ENCODE measurements at places on chromosomes 5 and 9. TPM values are rescaled to one million over a fixed set of nuclear protein-coding genes. Genes with fewer than 3 reads are reported as not detected.

GRCh38 chr9:126450668-126451205 is 124.1 kb downstream of the MVB12B start:
- no peak for DNase-seq

GRCh38 chr5:44862808-44863207 is 54.1 kb downstream of the MRPS30 start:
- DNase-seq, result no peak

DNA sequence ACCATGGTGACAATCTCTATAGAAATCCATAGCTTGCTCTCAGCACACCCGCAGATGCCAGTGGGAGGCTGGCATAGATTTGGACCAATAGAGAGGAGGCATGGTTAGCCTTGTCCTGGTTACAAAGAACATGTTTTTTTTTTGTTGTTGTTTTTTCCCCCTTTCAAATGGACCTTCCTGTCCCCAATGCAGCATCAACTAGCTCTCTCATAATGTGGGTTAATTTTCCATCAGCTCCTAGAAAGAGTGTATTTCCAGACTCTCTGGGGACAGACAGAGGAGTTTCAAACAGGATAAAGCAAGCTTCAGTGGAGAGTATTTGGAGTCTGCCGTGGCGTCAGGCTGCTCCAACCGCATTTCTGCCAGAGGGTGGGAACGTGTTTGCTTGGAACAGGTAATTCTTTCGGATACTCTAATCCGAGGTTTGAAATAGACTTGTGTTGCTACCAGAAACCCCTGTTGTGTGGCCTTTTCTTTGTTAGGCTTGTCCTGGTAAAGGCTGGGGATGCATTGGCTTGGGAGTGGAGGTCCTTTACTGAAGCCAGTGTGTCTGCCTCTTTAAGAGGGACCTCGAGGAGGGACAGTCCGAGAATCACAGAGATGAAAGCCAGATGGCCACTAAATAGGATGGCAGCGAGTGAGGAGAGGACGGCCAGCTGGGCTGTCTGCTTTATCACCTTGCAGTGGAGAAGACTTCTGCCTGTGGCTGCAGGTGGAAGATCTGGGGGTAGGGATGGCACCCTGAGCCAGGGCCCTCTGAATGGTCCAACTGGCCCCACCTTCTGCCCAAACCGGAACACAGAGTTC is 130.5 kb upstream of the CPEB4 start:
- DNase-seq, result no peak

DNA sequence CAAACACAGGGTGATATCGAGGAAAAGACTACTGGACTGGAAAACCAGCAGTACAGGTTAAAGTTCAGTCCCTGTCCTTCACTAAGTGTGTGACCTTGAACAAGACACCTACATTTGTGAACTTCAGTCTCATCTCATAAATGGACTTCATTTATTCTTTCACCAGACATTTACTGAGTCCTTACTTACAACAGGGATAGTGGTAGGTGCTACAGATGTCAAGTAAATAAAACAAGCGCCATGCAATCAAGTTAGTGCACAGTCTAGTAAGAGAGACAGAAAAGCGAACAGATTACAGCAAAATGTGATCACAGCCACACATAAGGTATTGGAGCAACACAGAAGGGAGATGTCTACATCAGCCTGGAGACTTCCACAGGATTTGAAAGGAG is 413.2 kb downstream of the ACTL7B start:
- no peak for DNase-seq

- DNase-seq, result peak; percentile 38
These were observed 260.3 kb upstream of the ADAMTS16 start for GRCh38 chr5:4879693-4880303.

DNA sequence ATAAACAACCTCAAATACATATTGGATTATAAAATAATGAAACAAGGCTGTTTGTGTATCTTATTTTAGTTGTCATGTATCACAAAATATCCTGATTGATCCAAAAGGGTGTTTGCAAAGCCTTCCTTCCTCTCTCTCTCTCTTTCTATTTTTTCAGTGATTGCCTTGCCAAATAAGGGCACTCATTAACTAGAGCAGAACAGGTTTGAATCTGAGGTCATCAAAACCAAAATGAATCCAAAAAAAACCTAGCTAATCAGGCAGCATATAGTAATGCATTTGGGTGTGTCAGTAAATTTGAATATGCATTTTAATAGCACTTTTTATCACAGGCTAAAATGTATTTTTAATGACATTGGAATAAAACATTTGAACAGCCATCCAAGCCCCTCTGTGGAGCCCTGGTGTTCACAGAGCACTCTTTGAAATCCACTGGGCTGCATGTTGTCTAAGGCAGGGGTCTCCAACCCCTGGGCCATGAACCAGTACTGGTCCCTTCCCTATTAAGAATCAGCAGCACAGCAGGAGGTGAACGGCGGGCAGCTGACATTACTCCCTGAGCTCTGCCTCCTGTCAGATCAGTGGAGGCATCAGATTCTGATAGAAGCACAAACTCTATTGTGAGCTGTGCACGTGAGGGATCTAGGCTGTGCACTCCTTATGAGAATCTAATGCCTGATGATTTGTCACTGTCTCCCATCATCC is 171.8 kb upstream of the RAI14 start:
- no peak for DNase-seq

DNA sequence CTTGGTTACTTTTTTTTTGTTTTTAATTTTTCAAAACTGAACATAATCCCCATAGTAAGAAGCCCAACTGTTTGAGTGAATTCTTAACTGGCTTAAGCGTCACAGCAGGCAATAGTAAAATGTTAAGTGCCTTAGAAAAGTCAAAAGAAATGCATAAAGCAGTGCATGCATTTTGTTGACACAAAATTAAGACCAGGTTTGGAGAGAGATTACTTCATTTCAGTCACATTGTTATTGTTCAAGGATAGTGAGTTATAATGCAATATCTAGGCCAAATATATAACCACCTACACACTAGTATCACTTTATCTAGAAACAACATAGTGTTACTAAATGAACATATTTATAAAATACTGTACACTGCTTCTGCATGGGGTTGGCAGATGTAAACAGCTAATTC is 116.9 kb upstream of the KLF9 start:
- DNase-seq, result no peak

PTGR1 gene
- 3.0 TPM for total RNA-seq

- DNase-seq, result no peak
These were observed 774.8 kb downstream of the KCTD16 start for GRCh38 chr5:144945503-144945902.

ADRB2 gene
- total RNA-seq, result 1.8 TPM

CDO1 gene
- 0.42 TPM for total RNA-seq

DNA sequence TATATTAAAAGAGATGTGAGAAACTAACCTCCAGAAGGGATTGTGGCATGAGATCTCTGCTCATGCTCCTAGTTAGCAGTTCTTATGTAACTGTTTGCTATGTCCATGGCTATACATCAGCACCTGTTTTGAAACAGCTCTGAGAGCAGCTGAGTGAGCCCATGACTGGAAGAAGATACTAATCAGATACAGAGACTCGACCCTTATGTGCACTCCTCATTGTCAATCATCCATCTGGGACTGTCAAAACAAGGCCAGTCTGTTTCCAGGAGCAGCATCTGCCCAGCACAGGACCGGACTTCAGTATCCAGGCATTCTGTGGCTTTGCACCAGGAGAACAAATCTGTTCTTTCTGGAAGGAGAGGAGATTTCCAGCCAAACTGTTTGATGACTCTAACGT is 77.7 kb downstream of the EFNA5 start:
- no peak for DNase-seq

GRCh38 chr5:108430931-108431608 is 49.2 kb upstream of the FBXL17 start:
- DNase-seq, result no peak

- DNase-seq, result no peak
These were observed 25.9 kb upstream of the PRDM12 start for GRCh38 chr9:130638284-130639123.

SETD9 gene
- total RNA-seq, result 8.1 TPM

DNA sequence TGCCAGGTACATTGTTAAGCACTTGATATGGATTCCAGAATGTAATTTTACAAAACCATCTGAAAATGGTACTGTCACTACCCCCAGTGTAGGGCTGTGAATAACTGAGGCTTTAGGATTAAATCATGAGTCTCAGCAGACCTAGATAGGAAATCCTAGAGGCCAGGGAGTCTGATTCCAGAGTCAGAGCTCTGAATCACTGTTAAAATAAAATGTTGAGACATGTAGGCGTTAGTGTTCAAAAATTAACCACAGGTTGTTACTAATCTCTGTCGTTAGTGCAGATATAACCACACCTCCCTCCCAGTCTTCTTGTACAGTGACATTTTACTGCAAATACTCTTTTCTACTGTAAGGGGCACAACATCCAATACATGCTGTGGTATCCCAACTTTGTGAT is 1828.8 kb downstream of the MAT2B start:
- DNase-seq, result no peak

SPATA31D1 gene
- not detected for total RNA-seq
